ENCODE measurements at places on chromosomes 1 and 21.

DNA sequence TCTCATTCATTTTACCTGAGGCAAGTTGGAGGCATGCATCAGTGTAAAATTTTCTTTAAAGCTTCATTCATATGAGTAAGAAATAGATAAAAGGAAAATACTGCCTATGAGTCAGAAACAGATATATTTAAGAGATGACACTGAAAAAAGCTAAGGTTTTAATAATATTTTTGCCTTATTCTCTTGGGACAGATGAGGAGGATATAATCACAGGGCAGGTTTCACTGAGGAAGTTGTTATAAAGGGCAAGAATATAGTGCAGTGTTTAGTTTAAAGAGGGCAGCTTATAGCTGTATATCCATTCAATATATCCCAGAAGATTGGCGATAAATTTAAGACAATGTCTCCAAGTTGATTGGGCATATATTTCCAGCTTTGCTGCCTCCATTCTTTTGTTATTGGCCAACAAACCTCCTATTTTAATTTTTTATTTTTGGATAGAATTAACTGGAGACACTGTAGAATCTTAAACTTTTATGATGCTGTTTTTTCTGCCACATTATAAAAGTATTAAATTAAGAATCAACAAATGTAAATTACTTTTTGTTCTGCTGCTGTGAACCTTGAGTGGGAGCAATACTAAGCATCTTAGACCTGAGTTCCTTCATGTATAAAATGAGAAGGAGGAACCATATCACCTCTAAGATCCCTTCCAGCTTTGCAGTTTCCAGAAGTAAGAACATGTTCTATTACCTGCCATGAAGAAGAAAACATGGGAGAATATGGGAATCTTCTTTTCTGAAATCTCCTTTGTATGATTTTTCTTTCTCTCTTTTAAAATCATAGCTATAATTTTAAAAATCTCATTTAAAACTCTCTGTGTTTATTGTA, 171.6 kb downstream of the S1PR1 start:
- no peak for DNase-seq

- DNase-seq = no peak
Observed at GRCh38 chr1:245605480-245606156, 450.8 kb downstream of the KIF26B start.

GRCh38 chr1:225883616-225884265, 1.6 kb upstream of the TMEM63A start:
- DNase-seq = no peak

DNA sequence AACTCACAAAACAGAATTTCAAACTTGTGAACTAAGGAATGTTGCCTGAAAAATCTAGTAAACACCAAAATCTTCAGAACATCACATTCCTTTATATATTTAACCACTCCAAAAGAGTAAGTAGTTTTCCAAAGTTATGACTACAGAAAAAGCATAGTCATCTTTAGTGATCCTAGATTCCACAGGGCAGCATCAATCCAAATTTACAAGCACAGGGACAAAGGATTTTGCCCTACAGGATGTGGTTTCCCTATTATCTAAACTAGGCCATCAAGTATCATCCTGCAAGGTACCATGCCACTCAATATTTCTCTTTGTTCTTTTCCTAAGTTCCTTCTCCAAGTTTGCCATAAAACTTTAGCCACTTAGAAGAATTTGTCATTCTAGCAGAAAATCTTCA, 33.0 kb downstream of the COP1 start:
- no peak for DNase-seq

- no peak for DNase-seq
Observed at GRCh38 chr21:16519036-16519435, 789.3 kb downstream of the USP25 start.

DNA sequence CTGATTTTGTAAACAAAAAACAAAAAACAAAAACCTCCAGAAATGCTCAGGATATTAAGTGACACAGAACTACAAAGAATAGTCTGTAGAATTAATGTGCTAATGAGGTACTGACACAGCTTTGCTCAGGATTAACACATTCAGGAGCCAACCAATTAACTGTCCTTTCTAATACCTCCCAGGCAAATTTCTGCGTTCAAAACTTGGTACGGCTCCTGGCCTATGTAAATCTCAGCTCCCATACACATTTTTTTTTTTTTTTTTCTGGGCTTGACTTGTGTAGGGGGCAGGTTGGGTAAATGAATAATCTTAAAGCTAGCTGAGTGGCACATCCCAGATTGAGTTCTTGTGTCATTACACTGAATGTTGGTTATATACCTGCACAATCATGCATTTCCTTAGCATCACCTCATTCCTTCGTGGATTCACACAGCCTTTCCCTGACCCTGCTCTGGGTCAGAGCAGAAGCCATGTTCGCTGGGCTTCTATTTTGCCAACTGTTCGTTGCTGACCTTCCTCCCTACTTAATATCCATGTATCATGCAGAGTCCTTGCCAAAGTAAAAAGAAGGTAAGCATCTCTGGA, 12.6 kb upstream of the IER5 start:
- DNase-seq = no peak

DNA sequence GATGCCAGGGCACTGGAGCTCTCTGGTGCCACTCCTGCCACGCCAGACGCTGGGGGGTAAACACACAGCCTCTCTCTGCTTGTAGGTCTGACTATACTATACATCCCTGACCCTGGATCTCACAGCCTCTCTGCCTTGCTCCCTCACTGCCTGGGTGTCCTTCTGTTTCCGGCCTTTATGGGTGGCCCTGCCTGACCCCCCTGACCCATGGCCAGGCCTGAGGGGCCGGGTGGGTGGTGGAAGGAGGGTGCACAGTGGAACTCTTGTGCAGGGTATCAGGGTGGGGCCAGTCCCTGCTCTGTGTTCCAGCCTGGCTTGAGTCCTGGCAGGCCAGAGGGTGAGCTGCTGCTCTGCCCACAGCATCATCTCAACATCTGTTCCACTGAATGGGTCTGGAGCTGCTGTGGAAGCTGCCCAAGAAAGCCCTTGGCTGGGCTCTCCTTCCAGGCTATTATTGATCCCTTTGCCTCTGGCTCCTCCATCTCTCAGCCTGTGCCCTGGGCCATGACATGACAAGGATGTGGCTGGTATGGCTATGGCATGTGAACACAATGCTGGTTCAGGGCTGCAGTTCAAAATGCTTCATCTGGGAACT, 17.2 kb upstream of the SYNC start:
- DNase-seq = no peak

DNA sequence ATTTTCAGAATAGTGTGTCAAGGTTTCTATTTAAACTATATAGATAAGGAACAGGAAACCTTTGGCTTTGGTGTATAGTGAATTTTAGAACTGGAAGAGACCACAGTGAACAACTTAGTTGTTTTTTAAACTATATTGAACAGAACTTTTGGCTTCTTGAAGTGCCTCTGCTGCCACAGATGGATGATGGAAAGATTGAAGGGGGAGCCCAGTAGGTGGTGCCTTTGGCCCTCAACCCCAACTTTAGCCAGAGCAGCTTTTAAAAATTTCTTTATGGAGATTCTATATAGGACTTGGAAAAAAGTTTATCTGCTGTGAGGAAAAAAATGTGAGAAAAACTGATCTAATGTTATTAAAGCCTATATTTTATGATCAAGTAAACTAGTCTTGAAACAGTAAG, 50.2 kb downstream of the SWT1 start:
- DNase-seq = no peak

- DNase-seq = no peak
Observed at GRCh38 chr1:241822846-241823245, 25.2 kb upstream of the EXO1 start.

DNA sequence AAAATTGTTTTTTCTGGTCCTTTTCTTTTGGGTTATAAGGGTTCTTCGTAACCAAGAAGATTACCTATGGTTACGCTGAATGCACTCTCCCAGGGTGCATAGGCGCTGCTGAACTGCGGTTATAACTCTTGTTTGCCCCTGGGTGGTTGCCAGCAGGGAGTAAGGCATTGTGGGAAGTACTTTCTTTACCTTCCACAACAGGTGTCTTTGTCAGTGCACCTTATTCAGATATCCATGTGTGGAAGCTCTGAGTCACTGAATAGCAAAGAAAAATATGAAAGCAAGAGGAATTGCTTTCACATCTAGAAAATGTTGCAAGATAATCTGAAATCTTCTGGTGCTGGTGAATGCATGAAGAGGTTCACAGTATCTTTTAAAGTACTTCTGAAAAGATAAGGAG, 124.4 kb upstream of the CACYBP start:
- no peak for DNase-seq

- no peak for DNase-seq
Observed at GRCh38 chr1:44154049-44154448, 12.6 kb upstream of the KLF18 start.

GRCh38 chr1:52520148-52520547, 32.7 kb downstream of the TUT4 start:
- no peak for DNase-seq

GRCh38 chr1:53321366-53321765, 6.5 kb downstream of the LRP8 start:
- DNase-seq = no peak

DNA sequence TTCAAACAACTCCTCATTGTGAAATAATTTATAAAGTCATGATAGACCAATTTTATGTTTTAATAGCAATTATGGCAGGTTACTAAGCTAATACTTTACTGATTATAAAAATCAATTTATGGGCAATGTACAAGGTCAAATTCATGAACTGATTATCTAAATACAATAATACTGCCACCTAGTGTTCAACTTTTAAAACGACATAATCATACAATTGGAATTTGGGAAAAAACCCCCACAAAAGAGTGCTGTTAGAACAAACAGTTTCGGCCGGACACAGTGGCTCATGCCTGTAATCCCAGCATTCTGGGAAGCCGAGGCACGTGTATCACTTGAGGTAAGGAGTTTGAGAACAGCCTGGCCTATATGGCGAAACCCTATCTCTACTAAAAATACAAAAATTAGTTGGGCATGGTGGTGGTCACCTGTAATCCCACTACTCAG, 14.0 kb downstream of the GTF2B start:
- DNase-seq = no peak

GRCh38 chr1:217244971-217245370, 385.9 kb downstream of the GPATCH2 start:
- DNase-seq = no peak

- DNase-seq = no peak
Observed at GRCh38 chr1:201570886-201571624, 32.1 kb downstream of the NAV1 start.

DNA sequence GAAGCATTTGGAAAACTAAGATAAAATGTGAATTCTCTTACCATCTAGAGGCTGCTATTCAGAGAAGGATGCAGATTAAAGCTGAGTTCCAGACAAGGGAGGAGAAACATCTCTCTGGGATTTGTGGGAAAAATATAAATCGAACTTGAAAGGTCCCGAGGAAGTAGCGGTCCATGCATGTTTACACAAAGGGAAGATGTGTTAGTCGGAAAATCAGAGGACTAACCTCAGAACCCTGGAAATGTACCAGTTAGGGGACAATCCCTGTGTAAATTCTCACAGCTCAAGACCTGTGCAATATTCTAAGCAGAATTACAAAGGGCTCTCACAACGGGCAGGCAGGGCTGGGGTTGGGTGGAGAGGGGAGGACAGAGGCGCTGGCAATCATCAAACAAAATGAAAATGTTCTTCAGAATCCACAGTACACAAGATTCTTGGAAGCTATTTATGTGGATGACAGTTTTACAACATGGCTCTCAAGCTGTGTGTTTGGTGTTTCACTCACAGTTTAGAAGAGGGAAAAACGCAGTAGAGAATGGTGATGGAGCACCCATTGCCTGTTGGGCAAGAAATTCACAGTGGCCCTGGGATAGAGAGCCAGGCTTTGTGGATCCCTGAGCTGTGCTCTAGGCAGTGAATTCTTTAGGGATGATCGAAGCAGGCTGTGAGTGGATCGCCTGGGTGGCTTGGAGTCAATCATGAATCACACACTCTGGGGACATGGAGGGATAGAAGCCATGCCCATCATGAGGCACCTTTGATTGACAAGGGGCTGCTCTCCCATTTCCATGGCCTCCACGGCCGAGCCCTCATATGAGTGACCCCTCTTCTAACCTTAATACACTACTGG, 47.6 kb downstream of the KCNJ6 start:
- DNase-seq = no peak

DNA sequence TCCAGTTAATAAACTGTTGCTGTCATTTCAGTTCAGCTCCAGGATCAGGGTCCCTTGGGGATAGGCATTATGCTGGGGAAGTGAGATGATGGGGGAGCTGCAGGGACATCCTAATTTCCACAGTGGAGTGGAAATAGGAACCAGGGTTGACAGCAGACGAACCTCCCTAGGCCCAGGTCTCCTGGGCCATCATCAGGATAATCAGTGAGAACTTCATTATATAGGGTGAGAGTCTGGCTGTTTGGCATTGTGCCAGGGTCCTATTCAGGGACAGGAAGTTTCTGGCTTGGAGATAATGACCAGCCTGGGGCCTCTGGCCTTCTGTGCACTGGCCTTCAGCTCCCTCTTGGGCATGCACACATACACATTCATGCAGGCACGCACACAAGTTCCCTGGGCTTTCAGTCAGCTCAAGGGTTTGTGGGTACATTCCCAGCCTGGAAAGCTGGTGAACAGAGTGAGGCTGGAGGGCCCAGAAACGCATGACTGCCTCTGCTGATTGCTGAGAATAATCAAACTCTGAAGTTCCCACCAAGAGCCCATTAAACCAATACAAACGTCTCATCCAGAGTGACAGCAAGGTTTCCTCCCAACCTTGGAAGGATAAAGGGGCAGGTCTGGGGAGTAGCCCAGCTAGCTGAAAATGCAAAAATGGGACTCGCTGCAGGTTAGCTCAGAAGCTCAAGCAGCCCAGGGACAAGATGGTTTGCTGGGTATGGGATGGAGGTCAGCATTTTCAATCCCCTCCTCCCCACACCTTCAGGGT, 13.9 kb upstream of the LRIG2 start:
- DNase-seq = no peak

- DNase-seq = no peak
Observed at GRCh38 chr1:193729429-193729828, 543.0 kb upstream of the B3GALT2 start.

- no peak for DNase-seq
Observed at GRCh38 chr1:913491-914130, 10.1 kb upstream of the SAMD11 start.

Measured in SIG-M5 (cell line).